ENCODE measurements at places on chromosomes 1 and 21.

- DNase-seq: no peak
Measured at GRCh38 chr1:17350083-17350482, 21.9 kb upstream of the PADI6 start.

GRCh38 chr21:43956019-43956669 is 56.0 kb upstream of the TRAPPC10 start:
- no peak for DNase-seq

DNA sequence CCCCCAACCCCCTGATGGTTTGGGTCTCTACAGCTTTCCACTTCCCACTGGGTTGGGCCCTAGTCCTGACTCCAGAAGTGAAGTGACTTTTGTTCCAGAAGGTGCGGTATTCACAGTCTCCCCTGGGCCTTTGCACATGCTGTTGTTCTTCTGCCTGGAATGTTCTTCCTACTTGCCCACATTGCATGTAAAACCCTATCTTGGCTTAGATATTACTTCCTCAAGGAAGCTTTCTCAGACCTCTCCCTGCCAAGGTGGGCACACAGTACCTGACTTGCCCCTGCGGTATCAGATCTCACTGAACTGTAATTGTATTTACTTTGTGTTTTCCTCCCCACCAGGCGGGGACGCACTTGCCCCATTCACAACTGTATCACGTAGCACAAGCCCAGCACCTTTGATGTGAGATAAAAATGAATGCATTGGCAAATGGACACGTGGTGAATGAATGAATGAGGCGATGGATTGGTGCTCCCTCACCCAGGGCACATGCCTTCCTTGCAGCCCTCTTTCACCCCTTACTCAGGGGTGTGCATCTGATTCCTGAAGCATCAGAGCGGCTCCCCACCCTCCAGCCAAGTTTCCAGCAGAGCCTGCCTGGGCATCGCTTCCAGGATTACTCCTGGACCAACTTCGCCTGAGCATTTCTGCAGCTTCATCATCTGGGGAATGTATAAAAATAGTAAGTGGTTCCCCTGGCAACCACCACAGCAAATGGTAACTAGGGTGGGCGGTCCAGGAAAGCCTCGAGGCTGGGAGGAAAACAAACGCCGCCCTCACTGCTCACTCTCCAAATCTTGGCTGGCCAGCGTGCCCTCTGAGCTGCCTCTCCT is 19.8 kb downstream of the NENF start:
- DNase-seq: peak; percentile 60

DNA sequence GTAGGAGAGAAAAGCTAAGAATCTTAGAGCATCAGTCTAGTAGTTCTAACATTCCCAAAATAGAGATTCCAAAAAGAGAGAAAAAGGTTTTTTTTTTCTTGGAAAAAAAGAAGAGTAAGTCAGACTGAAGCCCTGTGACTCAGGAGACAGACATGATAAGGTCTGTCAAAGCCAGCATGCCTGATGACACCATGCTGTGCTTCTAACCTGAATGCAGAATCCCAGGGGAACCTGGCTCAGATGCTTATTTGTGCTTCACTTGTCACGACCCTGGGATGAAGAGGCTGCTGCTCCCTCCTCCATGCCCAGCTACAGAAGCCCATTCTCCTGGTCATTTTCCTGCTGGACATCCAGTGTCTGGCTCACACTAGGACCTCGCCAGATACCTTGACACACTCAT is 44.3 kb downstream of the ERICH3 start:
- DNase-seq: no peak

GRCh38 chr1:201599548-201599947 is 60.6 kb downstream of the NAV1 start:
- DNase-seq: no peak

DNA sequence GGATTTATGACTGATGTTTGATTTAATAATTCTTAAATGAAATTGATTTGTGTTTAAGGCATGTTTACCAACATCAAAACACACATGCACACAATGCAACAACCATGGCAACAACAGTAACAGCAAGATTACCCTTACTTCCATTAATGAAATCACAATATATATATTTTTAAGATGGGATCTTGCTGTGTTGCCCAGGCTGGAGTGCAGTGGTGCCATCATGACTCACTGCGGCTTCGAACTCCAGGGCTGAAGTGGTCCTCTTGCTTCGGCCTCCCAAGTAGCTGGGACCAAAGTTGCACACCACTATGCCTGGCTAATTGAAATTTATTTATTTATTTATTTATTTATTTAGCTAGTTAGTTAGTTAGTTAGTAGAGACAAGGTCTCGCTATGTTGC is 27.7 kb downstream of the NEK7 start:
- DNase-seq: no peak

- no peak for DNase-seq
Measured at GRCh38 chr1:202411422-202411821, 62.9 kb downstream of the PPP1R12B start.

DNA sequence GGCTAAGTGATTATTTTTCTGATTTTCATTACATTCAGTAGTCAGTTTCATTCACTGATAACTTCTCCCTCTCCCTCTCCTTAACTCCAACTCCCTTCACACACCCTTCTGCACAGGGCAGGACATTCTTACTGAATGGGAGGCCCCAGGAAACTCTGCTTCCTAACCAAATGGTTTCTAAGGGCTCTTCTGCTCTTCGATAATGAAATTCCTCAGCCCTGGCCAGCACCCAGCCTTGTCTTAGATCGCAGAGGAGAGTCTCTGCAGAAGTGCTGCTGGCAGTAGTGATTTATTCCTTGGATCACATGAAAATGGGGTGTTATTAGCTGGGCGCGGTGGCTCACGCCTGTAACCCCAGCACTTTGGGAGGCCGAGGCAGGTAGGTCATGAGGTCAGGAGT is 16.4 kb downstream of the PLEKHM2 start:
- no peak for DNase-seq

- DNase-seq: no peak
Measured at GRCh38 chr1:27478098-27478497, 11.9 kb downstream of the WASF2 start.

- DNase-seq: no peak
Measured at GRCh38 chr1:96544831-96545221, 176.8 kb upstream of the PTBP2 start.

DNA sequence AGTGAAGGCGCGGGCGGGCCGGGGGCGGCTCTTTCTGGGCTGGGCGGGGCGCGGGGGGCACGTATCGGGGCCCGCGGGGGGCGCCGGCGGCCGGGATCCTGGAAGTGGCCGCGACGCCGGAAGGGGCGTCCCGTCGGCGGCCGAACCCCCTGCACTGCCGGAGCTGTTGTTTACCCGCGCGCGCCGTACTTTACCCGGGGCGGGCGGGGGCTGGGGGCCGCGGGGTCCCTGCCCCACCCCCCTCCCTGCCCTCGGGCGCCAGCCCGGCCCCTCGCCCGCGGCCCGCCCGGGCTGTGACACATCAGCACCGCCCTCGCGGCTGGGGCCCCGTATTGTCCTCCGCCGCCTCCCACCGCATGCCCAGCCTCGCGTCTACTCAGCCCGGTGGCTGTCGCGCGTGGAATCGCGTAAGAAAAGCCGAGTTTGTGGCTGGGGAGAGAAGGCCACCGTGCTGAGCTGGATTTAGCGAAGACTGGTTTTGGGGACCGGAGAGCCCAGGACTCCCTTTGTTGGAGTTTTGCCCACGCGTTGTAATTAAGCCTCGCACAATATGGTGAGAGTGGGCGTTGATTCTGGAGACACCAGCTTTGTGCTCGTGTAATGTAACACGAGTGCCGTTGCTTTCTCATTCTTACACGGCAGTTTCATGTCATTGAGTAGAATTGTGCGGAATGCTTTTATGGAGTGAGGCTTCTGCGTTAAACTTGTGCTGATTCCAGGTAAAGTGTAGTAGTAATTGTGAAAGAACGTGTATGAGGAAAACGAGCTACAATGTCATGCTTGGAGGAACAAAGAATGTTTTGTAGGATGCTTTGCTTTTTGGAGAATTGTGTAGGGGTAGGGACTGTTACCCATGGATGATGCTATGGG is 559 bp downstream of the BACH1 start:
- peak; percentile 34 for DNase-seq

Measured in foreskin melanocyte (primary cell).